ENCODE measurements at places on chromosomes 7 and 10.

- DNase-seq = no peak
These were observed 102.1 kb upstream of the DDC start for GRCh38 chr7:50667338-50667737.

DNA sequence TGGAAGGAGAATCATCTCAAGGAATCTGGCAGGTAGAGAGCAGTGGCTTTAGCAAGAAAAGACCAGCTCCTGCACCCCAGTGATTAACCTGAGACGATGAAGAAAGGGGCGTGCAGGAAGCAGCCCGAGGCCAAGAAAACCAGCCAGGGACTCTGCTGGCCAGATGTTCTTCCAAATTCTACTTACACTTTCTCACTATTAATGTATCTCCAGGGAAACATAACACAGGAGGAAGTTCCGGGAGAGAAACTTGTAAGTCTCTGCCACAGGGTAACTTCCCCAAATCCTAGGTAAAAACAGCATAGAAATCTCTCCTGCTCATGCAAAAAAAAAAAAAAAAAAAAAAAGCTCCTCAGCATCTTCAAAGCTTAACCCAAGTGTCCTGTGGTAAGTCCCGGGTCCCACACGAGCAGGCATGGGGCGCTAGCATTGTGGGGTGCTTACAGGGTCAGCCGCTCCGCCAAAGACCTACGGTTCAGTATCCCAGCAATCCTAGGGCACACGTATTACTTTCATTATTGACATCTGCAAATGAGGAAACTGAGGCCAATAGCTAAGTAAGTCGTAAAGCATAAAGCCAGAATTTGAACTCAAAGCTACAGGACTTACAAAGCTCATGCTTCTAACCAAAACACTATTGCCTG, 97.2 kb upstream of the GNA12 start:
- no peak for DNase-seq

DNA sequence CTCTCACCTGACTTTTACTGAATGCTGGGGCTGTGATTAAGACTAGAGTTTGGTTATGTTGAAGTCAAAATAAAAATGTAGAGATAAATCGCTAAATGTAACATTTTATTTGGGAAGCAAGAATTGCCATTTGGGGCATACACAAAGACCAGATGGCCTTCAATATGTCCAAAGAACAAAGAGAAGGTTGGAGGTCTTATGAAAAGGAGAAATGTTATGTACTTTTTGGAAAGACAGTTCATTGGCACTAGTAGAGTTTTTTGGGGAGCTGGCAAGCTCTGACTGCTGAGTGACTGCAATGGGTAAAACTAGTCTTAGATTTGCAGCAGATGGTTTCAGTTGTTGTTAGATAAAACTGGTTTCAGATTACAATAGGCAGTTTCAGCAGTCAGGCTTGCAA, 35.6 kb upstream of the GALNT17 start:
- DNase-seq = no peak

GRCh38 chr7:144513334-144513733, 109.8 kb upstream of the NOBOX start:
- DNase-seq = no peak

DNA sequence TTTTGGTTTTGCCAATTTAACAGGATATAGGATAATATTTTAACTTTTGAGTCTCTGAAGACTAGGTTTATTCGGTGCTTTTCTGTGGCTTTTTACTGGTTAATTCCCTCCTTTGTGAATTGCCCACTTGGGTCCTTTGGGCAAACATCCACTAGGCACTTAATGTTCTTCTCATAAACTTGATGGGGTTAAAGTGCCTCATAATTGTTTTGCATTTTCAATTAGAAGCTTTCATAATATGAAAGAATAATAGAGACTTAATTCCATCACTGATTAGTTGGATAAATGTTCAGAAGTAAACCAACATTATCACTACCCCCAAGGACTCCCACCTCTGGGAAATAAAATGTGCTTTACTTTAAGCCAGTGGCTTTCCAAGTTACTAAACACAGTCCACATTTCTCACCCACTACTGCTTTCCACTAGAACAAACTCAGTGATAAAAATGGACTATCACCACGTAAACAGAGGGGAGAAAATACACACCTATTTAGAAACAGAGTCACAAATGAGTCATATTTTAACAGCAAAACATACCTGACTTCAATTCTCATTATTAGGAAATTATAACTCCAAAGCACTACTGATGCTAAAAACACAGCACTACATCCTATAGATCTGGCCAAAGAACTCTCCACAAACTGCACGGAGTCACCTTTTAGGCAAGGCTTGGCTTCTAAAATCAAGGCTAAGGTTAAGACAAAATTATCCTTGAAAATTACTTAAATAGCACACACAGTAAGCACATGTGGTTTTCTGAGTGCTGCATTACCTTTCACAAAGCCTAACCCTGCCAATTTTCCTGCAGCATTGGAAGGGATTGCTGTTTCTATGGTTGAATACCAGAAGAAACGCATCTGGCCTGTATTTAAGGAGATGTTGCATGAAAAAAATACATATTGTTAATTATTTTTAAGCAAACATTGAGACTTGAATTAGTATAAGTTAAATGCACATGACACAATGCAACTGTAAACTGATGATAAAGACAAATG, 41.2 kb downstream of the PARD3 start:
- DNase-seq = no peak

DNA sequence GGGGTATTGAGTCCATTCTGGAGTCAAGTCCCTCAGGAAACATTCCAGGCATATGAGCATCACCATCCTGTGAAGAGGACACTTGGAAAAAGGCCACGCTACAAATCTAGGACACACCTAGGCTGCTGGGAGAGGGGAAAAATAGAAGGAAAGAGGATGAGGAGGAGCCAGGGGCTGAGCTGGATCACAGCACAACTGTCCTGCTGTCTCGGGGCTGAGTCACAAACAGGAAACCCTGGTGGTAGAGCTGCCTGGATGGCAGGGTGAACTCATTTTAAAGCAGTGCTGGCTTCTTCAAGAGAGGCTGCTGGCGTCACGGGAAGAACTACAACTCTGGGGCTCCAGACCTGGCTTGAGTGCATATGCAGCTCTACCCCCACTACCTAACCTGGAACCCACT, 151.5 kb downstream of the RNF216 start:
- DNase-seq = peak; percentile 11

- no peak for DNase-seq
These were observed 46.8 kb downstream of the HIP1 start for GRCh38 chr7:75691793-75692543.

DNA sequence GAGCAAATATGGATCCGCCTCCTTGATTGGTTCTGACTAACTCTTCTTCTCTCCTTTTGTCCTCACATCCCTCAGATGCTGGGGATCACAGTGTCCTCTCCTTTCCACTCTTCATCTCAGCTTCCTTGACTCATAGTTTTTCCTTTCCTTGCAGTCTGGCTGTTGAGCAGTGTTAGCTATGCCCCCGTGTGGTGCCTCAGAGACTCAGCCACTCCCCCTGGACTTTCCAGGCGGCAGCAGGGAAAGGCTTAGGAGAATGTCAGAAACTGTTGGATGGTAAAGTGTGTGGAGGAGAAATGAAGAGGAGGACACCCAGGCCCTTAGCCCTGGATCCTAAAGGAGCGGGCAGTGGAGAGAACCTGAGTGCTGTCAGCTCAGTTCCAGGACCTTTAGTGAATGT, 267.5 kb downstream of the CELF2 start:
- no peak for DNase-seq

GRCh38 chr7:132742189-132742612, 165.9 kb upstream of the PLXNA4 start:
- no peak for DNase-seq

- DNase-seq = peak; percentile 1
These were observed 177.1 kb upstream of the SVIL start for GRCh38 chr10:29811751-29812427.

DNA sequence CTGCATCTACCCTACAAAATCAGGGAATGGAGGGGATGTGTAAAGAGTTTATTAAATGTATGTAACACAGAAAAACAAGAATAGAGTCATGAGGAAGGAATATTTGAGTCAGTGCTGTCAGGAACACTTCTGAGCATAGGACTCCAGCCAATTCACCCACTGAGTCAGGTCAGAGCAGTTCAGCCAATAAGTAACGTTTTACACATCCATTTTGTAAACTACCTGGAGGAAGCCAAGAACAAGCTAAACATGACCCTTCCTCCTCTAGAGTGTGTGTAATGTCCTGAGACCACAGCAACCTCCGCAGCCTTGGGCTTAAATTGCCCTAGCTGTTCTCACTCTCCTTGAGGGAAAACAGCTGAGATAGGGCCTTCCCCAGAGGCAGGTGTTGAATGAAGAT, 691.5 kb upstream of the LRRN3 start:
- DNase-seq = no peak

GRCh38 chr10:98589007-98589406, 142.3 kb upstream of the HPS1 start:
- DNase-seq = no peak

DNA sequence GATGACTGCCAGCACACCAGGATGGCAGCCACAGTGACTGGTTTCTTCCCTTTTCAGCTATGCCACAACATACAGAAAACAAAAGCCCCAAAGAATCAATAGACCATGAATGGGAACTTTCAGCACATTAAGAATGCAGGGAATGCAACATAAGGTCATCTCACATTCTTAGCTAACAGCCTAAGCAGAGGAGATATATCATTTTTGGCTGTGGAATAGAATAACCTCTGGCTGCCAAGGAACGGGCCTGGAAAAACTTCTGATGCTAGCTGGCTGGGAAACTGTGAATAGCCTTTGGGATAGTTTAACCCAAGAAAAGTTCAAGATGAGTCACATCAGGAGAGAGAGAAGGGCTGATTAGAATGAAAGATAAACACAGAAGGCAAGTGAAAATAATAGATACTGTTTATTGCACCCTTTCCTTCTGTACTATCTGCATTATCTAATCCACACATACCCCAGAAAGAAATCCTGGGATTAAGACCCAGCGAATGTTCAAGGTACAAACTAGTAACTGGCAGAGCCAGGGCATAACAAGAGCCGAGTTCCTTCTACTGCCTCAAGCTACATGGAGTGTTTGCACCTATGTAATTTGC, 169.2 kb downstream of the SEMA3A start:
- DNase-seq = no peak

DNA sequence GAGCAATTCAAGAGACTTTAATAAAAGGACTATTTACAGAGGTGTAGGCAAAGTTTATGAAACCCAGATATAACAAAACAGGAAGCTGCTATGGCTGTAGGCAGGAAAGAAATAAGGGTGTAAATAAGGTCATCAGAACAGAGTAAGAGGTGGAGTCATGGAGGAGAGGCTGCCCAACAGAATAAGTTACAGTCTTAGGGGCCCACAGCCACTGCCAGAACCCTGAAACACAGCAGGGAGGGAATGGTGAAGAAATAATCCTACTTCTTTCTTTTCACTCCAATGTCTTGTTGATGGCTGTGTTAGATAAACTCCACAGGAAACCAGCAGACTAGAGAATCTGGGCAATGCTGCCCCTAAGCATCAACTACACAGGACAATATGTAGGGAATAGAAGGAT, 155.8 kb upstream of the TAC1 start:
- no peak for DNase-seq

DNA sequence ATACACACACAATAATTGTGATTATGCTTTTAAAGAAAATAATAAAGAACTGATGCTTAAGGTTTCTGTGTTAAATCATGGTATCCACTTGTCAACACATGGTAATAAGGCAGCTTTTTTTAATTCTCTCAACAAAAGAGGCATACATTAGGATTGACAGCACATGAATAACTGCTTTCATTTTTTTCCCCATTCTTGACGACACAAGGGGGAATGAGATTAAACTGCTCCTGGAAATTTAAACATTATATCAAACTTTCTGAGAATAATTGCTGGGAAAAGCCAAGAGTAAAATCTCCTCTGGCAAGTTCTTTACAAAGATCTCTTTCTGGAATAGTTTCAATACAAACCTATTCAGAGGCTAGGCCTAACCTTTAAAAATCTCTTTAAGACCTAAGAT, 99.0 kb upstream of the GPR22 start:
- no peak for DNase-seq

DNA sequence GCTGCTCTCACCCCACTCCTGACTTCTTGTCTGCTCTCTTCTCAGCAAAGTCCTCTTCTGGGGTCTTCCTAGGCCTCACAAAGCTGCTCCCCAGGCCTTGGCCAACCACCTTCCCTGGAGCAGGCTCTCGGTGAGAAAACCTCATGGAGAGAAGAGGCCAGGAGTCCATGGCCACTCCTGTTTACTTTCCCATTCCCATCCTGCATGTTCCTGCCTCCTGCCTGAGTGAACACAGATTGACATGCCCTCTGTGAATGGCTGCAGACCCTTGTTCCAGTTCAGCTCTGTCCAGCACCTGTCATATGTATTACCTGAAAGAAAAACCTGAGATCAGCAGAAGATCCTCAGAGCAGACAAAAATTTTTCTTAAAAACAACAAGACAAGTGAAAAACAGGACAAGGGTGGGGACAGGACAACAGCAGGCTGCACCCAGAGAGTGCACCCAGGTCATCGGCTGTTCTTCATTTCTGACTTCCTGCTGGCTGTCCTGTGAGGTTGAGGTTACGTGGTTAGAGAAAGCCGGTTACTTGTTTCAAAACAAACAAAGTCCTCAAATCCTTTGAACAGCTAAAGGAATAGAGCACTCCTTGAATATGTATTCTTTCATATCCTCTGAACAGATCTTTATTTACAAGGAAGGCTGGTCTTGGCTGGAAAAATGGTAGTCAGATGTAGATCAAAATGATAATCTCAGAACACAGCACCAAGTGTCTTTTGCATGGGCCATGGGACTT, 34.0 kb upstream of the DLD start:
- no peak for DNase-seq

GRCh38 chr10:436911-437665, 252.4 kb downstream of the DIP2C start:
- DNase-seq = no peak

- DNase-seq = no peak
These were observed 475.6 kb upstream of the KLF6 start for GRCh38 chr10:4260483-4261124.

DNA sequence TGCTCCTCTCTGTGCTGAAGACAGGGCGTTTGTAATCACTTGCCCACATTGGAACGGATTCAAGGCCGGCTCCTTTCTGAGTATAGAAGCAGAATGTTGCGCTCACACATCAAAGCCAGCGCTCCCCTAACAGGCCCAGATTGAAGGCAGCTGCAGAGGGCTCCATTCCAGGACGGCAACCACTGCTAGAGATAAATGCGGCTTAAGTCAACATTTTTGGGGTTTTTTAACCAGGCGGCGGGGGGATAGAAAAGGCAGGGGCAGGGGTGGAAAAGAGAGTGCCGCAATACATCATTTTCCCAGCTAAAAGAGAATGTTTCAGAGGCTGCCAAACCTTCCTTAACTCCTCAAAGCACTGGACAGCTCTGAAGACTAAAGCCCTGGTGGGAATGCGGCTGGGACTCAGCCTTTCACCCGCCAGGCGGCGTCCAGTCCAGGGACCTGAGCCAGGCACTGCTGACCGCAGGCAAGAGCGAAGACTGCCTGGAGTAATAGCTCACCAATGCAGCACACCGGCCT, 189.6 kb downstream of the TNS3 start:
- DNase-seq = no peak

- no peak for DNase-seq
These were observed 411.0 kb upstream of the PCDH15 start for GRCh38 chr10:55212051-55212450.

GRCh38 chr7:824664-825063, 7.6 kb upstream of the SUN1 start:
- DNase-seq = no peak
